ENCODE measurements at places on chromosomes 13 and 19. TPM values are rescaled to one million over a fixed set of nuclear protein-coding genes. Genes with fewer than 3 reads are reported as not detected.

Gene ZNF227
- 27.9 TPM for polyA plus RNA-seq

Gene RGS9BP
- not detected for polyA plus RNA-seq

Gene ZNF507
- 27.5 TPM for polyA plus RNA-seq

Gene C19orf25
- polyA plus RNA-seq = 23.1 TPM

Gene ZNF85
- 17.4 TPM for polyA plus RNA-seq

DNA sequence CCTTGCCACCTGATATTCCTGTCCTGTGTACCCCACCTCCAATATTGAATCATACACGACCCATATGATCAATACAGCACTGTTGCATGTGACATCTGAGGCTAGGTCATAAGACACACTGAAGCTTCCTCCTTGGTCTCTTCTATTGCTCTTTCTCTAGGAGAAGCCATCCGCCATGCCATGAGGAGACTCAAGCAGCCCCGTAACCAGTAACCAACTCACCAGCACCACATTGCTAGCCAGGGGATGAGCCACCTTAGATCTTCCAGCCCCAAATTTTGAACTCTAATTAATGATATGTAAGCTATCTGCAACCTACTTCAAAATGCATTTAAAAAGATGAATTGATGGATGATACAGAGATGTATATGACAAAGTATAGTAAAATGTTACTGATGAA is 28.6 kb downstream of the ZNF557 start:
- DNase-seq = no peak

DNA sequence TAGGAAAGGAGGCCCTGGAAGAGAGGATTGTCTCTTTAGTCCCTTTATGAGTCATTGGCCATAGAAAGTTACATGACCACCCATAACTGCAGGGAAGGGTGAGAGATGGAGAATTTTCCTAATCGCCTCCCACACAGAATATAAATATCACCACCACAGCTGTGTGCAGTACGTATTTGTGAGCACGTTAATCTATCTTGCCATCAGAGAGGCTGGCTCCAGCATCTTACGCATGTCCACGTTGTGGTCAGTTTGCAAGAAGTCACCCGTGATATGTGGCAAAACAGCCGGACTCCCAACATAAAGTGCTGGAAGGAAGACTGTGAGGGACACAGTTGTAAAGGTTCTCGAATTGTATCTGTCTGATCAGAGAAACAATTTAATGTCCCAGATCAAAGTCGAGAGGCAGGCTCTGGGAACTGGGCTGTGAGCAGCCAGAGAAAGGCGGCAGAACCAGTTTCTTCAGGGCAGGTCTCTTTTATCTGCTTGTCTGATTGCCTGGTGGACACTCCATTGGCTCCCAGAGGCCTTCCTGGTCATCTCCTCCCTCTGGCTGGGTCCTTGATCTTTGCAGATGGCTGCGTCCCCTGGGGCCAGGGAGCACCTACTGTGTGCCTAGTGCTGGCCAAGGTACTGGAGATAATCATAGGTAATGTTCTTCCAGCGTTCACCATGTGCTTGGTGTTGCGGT is 74.9 kb downstream of the SIPA1L3 start:
- no peak for DNase-seq

DNA sequence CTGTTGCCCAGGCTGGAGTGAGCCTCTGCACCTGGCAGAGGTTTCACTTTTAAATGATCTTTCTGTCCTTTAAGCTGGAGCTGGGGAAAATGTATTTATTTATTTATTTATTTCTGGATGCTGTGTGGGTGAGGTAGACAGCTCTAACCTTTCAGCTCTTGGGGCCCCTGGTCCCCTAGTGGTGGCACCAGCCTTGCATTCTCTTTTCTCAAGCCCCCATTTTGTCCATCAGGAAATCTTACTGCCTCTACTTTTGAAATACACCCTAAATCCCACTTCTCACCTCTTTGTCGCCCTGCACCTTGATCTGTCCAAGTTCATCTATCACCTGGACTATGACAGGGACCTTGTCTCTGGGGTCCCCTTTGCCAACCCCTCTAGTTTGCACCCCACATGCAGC is 2.1 kb upstream of the B9D2 start:
- DNase-seq = no peak

DNA sequence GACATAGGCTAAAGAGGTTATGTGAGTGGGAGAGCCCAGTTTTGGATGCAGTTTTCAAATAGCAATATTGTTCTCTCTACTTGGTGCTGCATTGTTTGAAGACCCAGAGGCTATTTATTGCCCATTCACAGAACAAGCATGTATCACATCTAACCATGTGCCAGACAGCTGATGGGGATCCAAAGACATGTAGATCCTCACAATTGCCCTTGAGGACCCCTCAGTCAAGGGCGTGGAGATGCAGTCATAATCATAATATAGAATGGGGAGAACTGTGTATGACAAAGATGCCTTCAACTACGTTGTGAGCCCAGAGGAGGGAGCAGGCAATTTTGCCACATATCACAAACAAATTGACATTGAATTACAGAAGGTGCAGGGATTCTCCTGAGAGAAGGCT is 70.5 kb downstream of the NHLRC3 start:
- DNase-seq = no peak

- DNase-seq = no peak
Observed at GRCh38 chr13:90640976-90641375, 706.5 kb upstream of the MIR17HG start.

DNA sequence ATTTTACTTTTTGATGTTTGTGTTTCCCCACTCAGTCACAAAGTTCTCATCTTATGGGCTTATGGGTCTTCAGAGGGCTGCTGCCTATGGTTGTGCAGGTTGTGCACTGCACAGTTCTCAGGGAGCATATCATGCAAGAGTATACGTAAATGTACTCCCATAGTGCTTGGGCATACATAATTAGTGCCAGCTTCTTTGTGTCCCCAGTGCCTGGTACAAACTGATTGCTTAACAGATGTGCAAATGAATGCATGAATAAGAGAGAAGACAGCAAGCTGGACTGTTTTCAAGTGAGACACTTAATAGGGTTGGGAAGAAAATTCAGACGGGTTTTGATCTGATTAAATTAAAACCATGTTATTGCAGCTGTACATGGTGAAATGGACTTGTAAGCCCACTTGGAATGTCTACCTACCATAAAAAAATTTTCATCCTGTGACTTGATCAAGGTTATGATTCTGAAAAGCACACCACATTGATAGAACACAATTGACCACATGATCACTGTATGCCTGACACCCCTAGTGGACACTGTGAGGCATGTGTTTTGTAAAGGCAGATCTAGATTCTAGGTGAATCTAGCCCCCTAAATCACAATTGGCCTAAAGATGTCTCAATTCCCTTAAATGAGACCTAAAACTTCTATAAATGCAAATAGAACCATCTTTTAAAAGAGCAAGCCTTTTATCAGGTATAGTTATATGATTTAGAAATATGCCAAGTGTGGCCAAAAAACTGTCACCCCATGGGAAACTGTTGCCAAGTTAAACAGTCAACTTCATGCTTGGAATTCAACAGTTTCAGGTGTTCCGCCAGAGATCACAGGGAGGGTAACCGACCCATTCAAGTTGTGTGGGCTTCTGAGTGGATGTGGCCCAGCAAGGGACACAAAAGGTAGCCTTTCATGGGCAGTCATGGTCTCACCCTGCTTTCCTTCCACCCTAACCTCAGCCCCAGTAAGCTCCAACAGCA is 27.9 kb downstream of the FAM124A start:
- no peak for DNase-seq

GRCh38 chr19:7879836-7880235 is 5.6 kb upstream of the PRR36 start:
- no peak for DNase-seq

DNA sequence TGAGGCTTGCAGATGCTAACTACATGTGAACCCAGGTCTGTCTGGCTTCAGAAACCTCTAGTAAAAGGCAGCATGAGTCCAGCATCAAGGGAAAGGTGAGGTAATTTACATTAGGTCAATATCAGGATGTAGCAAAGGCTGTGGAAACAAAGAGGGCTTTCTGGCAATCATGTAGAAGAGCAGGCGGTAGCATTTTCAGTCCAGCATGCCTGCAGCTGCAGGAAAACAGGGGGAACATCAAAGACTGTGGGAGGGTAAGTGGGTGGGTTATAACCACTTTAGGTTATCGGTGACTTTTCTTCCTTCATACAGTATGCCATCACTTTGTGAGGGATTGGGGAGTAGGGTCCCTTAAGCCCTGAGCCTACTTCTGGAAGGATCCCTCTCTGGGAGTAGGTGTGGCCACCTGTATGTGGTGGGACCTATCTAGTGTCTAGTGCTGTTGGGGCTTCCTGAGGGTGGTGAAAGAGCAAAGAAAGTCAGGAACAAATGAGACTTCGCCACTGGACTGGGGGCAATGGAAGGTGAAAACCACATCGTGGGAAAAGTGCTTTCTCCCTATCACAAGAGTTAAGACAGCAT is 10.8 kb downstream of the SUGP2 start:
- DNase-seq = no peak

- no peak for DNase-seq
Observed at GRCh38 chr13:22162889-22163288, 492.0 kb downstream of the FGF9 start.

DNA sequence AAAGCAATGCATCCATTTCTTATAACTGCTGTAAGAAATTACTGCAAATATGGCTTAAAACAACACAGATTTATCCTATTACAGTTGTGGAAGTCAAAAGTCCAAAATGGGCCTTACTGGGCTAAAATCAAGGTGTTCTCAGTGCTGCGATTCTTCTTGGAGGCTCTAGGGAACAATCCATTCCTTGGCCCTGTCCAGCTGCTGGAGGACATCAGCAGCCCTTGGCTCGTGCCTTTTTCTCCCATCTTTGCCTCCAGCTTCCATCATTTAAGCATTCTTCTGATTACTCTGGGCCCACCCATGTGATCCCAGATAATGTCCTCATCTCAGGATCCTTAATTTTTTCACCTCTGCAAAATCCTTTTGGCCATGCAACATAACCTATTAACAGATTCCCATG is 607.1 kb downstream of the DCT start:
- no peak for DNase-seq
